Mammary epithelial cell (primary cell): ENCODE measurements at places on chromosomes 7 and 10.

DNA sequence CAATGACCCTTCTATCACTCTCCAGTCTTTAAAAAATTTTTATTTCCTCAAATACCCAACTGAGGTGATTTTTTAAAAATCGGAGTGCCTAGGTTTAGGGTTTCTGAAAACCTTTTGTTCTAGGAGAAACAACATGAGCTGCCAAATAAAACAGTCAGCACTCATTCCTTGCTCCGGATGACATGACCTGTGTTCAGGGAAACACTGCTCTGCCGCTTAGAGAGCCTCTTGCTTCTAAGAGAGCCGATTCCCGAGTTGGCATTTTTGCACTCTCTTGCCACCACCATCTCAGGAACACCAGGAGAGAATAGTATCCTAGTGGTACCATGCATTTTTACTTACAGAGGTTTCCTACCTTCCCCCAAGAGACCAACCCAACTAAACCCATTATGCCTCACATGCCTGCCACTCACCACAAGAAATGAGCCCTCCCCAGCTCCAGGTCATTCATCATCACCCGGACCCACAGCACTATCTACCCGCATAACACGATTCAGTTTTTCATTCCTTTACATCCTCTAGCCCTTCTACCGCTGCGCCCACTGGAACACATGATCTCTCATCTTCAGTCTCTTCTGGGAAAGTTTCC is 365.4 kb downstream of the THSD7A start:
- no peak for DNase-seq

DNA sequence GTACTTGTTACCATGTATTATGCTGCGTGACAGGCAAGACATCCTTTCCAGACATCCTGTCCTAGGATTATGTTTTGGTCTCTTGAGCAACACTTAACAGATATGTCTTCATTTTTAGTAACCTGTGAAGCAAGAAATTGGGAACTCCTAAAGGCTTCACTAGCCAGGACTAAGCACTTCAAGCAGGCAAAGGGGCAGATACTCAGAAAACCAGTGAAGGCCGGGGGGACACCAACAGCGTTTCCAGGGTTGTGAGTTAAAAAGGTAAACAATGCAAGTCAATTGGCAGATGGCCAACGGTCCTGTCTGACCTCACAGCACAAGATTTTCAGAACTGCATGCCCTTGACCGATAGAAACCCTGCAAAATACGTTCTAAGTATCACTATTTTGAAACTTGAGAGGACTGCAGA is 77.6 kb upstream of the SFMBT2 start:
- no peak for DNase-seq

DNA sequence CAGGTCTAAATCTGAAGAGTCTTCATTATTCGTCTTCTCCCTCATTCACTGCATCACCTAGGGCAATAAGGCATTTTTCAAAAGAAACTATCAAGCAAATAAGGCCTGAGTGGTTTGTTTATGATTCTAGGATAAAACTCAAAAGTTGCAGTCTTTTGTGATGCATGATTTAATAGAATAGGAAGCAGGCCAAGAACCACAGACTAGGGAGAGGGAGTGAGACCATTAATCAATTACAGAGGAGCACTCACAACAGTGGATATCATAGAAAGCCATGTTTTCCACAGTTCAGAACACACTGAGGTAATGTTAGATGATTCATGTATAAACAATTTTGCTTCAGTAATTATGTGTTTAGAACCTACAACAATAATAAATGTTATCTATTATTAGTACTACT is 87.8 kb upstream of the LRRTM3 start:
- no peak for DNase-seq

- DNase-seq = no peak
Observed at GRCh38 chr10:22765660-22766547, 51.5 kb upstream of the PIP4K2A start.

- DNase-seq = peak; percentile 34
Observed at GRCh38 chr7:786472-787255, 45.6 kb upstream of the SUN1 start.

DNA sequence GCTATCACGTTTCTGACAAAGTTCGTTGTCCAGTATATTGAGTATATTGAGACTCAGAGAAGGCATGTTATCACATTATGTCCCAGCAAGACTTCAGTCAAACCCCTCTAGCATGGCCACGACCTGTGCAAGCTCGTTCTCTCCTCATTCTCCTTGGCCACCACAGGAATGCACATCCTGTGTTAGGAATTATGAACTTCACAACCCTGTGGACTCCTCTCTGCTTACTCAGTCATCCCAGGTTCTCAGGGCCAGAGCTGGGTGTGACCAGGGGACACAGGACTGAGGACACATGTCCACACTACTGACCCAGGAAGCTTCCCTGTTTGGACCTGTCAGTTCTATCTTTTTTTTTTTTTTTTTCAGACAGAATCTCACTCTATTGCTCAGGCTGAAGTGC is 4.4 kb downstream of the SH2D4B start:
- DNase-seq = peak; percentile 66

DNA sequence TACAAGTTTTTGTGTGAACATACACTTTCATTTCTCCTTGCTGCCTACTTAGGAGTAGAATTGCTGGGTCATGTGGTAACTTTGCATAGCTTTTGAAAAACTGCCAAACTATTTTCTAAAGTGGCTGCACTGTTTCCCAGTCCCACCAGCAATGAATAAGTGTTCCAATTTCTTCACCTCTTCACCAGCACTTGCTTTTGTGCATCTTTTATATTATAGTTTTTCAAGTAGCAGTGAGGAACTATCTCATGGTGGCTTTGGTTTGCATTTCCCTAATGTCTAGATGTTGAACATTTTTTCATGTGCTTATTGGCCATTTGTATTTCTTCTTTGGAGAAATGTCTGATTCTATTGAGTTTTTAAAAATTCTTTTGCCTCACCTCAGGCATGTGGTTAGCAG is 229.9 kb upstream of the TCF7L2 start:
- DNase-seq = no peak

DNA sequence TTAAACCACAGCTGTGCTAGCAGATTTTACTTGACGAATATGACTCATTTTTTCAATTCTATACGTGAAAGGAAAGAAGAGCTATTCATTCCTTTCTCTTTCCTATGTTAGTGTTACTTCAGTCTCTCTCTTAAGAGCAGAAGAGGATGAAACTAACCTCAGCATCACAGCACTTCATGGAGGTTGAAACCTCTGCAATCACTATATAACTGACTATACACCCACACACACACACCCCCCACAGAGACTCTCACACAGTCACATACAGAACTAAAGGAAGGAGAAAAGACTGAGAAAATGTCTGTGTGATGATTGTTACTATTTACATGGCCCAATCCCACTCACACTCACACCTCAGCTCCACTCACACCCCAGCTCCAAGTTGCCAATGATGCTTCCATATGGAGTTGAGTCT is 104.2 kb downstream of the KIF20B start:
- no peak for DNase-seq

DNA sequence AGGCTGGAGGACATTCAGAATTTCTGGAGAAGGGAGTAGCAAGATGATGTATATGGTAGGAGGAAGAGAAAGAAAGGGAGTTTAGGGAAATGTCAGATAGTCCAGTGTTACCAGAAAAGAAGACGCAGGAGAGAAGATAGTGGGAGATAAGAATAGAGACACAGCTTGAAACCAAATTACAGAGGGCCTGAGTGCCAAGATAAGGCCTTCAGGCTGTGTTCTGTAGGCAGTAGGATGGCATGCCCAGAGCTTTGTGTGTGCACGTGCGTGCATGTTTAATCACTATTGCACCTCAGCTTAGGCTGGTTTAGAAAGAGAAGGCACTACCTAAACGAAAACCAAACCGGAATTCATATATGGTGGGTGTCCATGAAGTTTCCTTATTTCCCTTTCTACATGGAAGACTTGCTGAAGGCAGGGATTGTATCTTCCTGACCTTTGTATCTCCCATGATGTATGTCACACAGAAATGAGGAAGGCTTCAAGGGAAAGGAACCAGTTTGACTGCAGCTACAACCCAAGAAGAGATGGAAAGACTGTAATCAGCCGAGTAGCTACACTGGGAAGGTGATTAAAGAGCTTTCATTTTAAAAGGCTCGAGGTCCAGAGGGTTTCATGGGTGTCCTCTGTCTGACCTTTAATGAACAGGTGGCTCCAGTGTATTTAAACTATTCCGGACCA is 35.8 kb upstream of the BHLHA15 start:
- no peak for DNase-seq

- DNase-seq = no peak
Observed at GRCh38 chr10:104216631-104217030, 15.5 kb downstream of the CFAP43 start.

DNA sequence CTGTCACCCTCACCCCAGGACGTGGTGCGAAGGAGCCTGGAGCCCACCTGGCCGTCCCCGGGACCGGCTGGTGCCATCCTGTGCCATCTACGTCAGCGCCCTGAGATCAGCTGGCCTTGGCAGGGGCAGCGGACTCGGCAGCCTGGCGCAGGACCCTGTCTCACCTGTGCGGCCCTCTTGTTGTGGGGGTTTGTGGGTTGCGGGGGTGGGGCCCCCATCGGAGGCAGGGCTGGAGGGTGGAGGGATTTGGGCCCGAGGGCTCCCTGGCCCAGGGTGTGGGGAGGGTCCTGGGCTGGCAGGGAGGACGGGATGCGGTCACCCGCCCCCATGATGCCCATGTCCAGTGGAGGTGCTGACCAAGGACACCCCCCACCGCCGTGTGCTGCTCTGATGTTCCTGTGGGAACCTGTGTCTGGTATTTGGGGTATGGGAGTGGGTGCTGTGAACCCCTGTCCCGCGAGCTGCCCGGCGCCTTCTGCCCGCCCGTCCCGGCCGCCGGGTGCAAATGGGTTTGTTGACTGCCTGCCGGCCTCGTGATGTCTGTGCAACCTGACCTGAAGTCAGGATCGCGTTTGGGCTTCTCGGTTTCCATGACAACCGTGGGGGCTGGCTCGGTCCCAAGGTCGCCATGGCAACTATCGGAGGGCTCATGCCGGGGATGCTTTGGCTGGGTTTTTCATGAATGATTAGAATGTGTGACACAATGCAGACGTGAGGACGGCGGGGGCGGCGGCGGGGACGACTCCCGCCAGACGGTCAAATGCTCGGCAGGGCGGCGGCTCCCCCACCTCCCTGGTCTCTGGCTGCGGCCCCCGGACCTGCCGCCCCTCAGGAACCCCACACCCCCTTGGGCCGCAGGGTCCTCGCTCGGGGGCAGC is 7.3 kb downstream of the MAFK start:
- DNase-seq = peak; percentile 48
